ENCODE measurements at places on chromosomes 13 and 19.
A peak's percentile ranks its signal among the peaks of the same experiment; 100 is the strongest.

DNA sequence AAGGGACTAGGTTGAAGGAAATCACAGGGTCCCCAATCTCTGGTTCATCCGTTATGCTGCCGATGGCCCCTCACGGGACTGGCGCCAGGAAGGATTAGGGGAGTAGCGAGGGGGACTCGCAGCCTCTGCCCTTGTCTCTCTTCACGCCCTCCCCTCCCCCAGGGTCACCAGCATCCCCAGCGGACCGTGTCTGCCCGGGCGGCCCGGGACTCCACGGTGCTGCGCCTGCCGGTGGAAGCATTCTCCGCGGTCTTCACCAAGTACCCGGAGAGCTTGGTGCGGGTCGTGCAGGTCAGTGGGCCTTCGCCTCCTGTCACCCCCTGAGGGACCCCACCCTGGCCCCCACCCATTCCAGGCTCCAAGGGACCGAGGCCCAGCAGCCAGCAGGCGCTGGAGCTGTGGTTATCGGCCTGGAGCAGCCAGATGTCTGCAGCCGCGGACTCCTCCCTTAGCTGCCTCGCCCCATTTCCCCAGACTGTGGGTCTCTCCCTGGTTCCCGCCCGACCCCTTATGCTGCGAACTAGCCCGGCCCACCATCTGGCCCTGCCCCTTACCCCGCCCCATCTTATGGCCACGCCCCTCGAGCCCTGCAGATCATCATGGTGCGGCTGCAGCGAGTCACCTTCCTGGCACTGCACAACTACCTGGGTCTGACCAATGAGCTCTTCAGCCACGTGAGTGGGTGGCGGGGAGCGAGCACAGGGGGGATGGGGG, 5.4 kb downstream of the PNPLA6 start:
- DNase-seq = peak; percentile 70

- DNase-seq = no peak
Measured at GRCh38 chr19:11375143-11375948, 880 bp downstream of the SWSAP1 start.

DNA sequence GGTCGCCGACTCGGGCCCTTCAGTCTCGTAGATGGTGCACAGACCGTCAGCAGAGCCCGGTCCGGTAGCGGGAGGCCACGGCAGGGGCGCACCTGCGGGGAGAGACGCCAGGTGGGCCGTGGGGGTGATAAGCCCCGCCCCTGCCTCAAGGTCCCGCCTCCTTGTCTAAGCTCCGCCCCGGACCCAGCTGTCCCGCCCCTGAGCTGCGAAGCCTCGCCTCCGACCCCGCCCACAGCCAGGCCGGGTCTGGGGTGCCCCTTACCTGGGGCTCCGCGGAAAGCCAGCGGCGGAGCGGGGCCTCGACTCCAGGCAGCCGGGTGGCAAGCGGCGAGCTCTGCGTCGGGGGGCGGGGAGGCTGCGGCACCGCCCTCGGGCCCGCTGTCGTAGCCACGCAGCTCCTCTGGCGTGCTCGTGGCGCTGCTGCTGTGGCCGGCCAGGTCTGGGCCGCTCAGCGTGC, 4.7 kb downstream of the PRR36 start:
- no peak for DNase-seq

DNA sequence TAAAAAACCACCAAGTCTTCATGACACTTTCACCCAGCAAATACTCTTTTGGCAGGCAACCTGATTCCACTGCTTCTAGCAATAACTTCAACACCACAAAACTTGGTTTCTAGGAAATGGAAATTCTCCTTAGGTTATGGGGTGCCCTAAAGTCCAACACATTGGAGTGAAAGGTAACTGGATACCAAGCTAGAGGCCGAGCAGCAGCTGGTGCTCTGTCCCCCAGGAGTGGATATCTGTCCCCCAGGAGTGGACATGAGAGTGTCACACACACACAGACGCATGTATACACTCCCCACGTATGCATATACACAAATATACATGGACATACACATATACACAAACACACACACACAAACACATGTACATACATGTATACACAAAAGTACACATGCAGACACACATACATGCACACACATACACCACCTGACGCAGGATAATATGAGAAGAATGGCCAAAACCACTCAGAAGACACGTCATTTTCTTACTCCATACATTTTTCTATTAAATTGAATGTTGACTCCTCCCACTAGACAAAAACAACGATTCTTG, 50.8 kb downstream of the RFX2 start:
- no peak for DNase-seq

DNA sequence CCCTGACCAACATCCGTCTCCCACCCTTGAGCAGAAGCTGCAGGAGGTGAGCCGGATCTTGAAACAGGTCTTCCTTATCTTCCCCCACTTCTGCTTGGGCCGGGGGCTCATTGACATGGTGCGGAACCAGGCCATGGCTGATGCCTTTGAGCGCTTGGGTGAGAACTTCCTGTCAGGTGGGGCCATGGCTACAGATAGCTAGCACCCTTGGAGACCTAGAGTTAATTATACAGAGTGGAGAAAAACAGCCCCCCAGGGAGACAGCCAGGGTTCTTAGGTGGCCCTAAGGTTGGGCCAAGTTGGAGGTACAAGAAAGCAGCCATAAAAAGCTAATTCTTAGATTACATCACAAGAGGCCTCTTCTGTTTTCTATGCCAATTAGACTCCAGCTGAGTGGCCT, 8.9 kb upstream of the ARHGAP45 start:
- no peak for DNase-seq

DNA sequence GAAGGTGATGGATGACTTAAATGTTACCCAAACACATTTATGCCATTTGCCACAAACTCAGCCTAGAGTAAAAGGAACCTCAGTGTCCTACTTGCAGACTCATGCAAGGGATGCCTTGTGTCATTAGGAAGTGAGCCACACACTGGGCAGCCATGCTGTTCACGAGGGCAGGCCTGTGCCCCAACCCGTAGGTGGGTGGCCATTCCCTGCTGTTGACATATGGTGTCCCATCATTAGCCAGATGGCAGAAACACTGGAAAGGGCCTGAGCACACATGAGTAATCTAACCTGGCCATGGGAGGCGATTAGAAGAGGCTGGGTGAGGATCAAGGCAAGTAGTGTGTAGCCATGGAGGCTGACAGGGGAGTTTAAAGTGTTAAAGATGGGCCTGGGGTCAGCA, 9.7 kb upstream of the LRCH1 start:
- no peak for DNase-seq

DNA sequence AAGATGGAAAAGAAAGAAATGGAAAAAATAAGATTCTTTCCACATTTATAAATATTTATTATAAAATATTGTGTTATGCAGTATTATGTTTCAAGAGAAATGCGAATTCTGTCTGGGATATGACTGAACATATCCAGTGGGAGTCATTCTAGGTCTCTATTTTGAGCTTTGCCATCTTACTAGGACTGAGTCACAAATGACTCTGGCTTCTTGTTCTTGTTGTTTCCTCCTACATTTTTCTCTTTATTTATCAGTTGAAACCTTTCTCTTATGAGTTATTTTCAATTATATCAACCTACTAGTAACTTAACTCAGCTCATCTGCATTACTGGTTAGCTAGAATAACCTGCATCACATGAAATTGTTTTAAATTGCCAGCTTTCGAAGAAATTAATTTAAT, 1247.3 kb downstream of the SLITRK1 start:
- no peak for DNase-seq

- no peak for DNase-seq
Measured at GRCh38 chr13:98658131-98658530, 81.2 kb upstream of the STK24 start.

- no peak for DNase-seq
Measured at GRCh38 chr13:48539550-48539949, 6.7 kb upstream of the RCBTB2 start.

DNA sequence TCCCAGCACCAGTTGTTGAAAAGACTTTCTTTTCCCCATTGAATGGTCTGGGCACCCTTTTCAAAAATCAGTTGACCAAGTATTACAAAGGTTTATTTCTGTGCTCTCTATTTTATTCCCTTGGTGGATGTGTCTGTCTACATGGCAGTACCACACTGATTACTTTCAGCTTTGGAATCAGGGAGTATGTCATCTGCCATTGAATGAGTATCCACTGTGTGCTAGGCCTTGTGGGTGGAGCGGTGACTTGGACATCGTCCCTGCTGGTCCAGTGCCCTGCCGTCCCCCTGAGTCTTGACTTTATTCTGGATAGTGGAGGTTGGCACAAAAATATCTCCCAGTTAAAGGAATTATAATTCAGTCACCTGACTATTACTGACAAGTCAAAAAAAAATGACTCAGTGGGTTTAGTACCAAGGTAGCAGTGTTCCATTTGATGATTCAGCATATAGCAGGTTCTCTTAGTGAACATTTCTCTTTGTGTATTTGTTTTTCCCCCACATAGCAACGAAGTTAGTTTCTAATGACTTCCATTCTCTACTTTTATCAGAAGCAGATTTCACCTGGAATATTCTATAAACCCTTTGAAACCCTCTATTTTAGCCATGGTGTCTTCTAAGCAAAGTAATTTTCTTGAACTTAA, 3.9 kb downstream of the UPF3A start:
- no peak for DNase-seq

DNA sequence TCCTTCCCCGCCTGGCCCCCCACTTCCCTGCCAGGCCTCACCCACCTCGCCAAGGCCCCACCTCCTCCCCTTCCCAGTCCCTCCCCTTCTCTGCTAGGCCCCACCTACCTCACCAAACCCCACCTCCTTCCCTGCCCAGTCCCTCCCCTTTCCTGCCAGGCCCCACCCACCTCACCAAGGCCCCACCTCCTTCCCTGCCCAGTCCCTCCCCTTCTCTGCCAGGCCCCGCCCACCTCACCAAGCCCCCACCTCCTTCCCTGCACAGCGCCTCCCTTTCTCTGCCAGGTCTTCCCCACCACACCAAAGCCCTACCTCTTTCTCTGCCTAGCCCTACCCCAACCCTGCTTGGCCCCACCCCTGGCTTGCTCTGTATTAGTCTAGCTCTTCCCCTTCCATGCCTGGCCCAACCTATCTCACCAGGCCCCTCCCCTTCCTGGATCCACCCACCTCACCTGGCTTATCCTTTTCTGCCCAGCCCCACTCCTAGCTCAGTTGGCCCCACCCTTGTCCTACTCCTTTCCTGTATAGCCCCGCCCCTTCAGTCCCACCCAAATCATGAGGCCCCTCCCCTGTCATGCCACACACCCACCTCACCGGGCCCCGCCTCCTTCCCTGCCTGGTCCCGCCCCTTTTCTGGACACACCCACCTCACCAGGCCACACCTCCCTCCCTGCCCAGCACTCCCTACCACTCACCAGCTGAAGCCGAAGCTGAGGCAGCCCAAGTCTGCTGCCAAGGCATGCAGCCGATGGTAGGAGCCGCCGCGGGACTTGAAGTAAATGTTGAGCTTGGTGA, 16.2 kb downstream of the CERS1 start:
- DNase-seq = peak; percentile 27

DNA sequence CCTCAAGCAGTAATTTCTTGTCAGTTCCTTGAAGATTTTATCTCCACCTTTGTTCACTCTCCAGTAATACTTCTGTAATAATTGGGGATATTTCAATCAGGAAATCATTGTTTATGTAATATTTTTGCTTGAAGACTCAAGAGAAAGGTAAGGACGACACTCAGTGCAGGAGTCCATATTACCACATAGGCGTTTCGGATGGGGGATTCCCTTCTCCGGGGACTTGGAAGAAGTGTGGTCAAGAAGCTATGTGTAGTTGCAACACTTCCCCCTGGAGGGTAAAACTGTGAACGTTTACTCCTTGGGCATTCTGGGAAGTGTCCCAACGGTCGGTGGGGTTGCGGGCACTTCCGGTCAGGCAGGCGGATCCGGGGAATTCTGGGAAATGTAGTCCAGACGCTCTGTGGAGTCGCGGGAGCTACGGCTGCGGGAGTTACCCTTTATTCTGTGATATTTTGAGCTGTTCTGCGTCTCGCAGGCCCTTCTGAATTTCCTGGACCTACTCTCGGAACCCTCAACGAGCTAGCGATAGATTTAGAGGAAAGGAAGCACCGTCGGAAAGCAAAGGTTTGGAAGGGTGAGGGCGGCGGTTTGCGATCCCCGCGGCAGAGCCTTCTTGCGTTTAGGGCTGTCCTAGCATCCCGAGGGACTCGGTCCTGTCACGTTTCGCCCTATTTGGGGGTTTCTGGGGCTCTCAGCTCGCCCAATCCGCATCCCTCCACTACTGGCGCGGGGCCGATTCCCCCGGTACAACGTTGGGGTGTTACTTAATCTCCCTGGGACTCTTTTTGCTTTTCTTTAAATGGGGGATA, at the start of gene ZNF221:
ZNF221 (plus strand) TSS at position 395 of the 812 bp plus-strand sequence. CDS start 11,499 bp downstream, outside the sequence.
- peak; percentile 97 for DNase-seq

Measured in A172 (cell line).